Gastroesophageal sphincter (tissue), 4 donors: ENCODE measurements at places on chromosomes 4 and X. TPM values are rescaled to one million over a fixed set of nuclear protein-coding genes. Genes with fewer than 3 reads are reported as not detected.

ZNF630 gene
- total RNA-seq = 7.8 TPM

MAGEB1 gene
- total RNA-seq = not detected

SPANXC gene
- not detected for total RNA-seq

LIMCH1 gene
- 82.9 TPM for total RNA-seq

SLITRK4 gene
- total RNA-seq = 1.8 TPM

ADH1C gene
- 7.8 TPM for total RNA-seq

SPANXD gene
- total RNA-seq = not detected

IL2RG gene
- total RNA-seq = 0.62 TPM

MAB21L2 gene
- total RNA-seq = 2.6 TPM
